Prostate gland (tissue), 2 donors: ENCODE measurements at places on chromosomes 3 and 15. TPM values are rescaled to one million over a fixed set of nuclear protein-coding genes. Genes with fewer than 3 reads are reported as not detected.

Gene ASB14
- total RNA-seq = not detected

Gene CAMK2N2
- 0.82 TPM for total RNA-seq

Gene BTLA
- total RNA-seq = not detected

Gene KCNAB1
- 5.2 TPM for total RNA-seq

Gene CELSR3
- 6.4 TPM for total RNA-seq

Gene P2RY13
- total RNA-seq = 0.28 TPM

Gene MKRN3
- total RNA-seq = not detected

Gene GOLGA8J
- 1.1 TPM for total RNA-seq

Gene SPSB4
- not detected for total RNA-seq

Gene IL5RA
- total RNA-seq = 1.5 TPM

Gene LRRIQ4
- total RNA-seq = 0.74 TPM
